Bronchial epithelial cell (primary cell): ENCODE measurements at places on chromosomes 2 and 18.

- no peak for DNase-seq
Measured at GRCh38 chr2:56475191-56475590, 291.4 kb downstream of the CCDC85A start.

GRCh38 chr2:191885650-191886049 lies 38.8 kb upstream of the CAVIN2 start:
- DNase-seq, result no peak

- DNase-seq, result no peak
Measured at GRCh38 chr2:181066333-181066732, 85.9 kb downstream of the UBE2E3 start.

DNA sequence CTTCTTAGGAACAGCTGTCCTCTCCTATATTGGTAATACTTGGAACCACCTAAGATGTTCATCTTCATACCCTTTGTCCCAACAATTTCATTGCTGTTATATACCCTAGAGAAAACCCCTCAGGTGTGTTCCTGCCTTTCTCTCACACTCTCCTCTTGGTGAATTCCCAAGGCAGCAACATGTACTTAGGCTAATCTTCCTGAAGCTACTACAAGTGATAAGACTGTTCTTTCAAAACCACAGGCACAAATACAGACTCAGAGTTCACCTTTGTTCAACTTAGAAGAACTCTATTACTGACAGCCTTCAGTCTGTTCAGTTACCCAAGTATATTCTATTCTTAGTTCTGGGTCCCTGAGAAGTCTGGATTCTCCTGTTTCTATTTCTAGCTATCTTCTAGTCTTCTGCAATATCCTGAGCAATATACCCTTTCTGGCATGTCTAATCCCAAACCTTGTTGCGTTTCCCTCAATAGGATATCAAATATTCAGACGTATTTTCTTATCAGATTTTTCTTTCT lies 247.7 kb upstream of the STON1 start:
- no peak for DNase-seq

GRCh38 chr2:69013142-69013839 lies at the start of gene ANTXR1:
Gene ANTXR1, plus strand, starts transcription at chr2:69013179. Its CDS starts 321 bp downstream, at chr2:69013500.
- peak; percentile 49 for DNase-seq

DNA sequence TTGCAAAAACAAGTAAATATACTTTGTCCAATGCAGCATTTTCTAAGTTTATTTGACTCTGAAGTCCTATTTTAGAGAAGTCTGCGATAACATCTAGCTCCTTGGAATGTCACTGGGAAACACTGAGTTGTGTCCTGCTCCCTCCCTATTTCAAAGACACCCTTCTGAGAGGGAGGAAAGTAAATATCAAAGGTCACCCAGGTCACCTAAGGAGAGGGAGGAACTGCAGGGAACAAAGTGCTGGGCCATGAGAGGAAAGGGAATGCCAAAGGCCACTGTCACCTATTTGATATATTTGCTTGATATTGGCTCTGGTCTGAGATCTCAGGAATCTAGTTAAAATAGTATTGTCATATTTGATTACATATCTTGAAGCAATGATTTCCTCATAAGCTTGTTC lies 201.3 kb downstream of the GCA start:
- no peak for DNase-seq

GRCh38 chr2:226216575-226216974 lies 583.0 kb downstream of the IRS1 start:
- DNase-seq, result no peak

DNA sequence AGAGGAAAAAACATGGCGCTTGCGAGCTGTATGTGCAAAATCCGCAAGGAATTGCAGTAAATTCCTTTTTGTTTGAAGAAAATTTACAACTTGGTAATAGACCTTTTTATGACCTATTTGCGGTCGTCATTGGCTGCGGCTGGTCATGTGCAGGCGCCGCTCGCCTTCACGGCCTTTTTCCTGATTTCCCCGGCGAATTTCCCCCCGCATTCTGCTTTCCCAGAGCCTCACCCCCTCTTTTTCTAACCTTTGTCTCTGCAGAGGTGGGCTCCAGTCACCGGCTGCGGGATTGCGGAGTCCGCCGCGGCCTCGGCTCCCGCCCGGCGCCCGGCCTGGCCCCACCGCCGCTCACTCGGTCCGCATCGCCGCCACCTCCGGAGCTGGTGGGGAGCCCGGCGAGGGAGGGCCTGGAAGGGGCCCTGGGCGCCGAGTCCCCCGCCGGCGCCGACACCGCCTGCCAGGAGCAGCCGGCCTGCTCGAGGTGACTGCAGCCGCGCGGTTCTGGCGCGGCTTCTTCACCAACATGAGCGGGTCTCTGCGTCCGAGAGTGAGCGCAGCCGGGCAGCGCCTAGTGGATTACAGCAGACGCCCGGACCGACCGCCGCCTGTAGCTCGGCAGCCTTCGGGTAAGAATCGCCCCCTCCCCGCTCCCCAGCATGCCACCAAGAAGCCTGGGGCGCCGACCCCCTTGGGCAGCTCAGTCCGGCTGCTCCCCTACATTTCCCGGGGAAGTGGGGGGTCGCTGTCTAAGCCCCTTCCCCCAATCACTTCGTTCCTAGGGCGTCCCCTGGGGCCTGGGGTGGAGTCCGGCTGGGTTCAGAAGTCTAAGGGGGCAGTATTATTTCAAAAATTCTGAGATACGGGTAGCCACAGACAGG lies 7.1 kb downstream of the HOXD8 start:
- DNase-seq, result no peak

- peak; percentile 21 for DNase-seq
Measured at GRCh38 chr2:167294776-167295140, 406.5 kb downstream of the XIRP2 start.

GRCh38 chr2:42800461-42800962 lies 8.1 kb upstream of the HAAO start:
- no peak for DNase-seq

GRCh38 chr2:185255566-185255965 lies 483.0 kb upstream of the FSIP2 start:
- DNase-seq, result peak; percentile 22

- peak; percentile 44 for DNase-seq
Measured at GRCh38 chr2:224038049-224038829, 847 bp downstream of the SERPINE2 start.

DNA sequence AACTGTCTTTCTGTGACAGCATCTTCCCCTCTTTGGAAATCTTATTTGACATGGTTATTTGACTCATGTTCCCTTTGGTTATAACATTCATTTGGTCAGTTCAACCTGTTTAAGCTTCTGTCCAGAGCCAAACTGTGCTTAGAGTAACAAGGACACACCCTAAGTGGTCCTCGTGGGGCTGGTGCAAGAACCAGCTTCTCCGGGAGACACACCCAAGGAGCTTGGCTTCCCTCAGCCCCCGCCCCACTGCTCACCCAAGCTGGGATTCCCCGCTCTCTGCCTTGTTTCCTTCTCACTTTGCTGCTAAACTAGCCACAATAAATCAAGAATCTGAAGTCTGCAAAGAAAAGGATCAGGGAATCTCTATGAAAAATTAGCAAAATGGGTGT lies 1.4 kb downstream of the SCYGR3 start:
- DNase-seq, result peak; percentile 10

- DNase-seq, result peak; percentile 87
Measured at GRCh38 chr18:6994771-6995430, 122.7 kb downstream of the LAMA1 start.

DNA sequence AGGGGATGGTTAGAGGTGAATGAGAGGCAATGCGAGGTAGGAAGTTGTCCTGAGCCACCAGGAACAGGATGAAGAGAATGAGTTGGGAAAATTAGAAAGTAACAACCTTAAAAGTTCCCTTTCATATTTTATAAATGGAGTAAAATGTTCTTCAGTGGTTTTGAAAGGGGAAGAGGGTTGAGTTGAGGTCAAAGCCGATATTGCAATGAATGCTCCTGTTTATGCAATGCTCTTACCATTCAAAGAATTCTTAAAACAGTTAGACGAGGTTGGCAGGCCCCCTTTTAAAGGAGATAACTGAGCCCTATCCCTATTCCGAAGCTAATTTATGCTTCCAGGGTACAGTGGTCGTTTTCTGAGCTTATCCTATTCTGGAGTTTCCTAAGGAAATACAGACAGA lies 2110.3 kb upstream of the CELF4 start:
- DNase-seq, result no peak

DNA sequence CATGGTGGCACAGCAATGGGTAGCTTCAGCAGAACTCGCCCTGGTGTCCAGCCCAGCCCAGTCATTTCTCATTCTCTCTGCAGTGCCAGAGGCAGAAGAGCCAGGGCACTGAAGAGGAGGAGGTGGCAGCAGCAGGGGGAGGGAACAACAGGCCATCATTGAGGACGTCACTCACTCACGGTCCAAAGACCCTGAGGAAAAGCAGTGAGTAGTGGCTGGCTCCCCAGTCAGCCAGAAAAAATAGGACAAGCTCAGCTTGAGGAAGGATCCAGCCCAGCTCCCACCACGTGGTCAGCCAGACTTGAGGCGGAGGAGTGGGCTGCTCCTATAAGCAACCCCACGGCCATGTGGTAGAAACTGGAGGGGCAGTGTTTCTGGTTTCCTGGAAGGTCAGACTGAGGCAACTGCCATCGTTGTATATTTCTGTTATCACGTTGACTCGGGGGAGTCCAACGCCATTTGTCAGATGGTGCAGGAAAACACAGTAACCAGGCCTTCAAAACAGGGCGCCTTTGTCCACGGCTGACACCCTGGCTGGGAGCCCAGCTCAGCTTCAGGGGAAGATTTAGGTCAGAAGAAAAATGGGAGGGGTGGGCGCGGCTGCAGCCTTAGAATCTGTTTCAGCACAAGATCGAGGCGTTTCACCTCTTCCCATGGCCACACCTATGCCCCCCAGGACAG lies 19.0 kb upstream of the TMEM247 start:
- no peak for DNase-seq

DNA sequence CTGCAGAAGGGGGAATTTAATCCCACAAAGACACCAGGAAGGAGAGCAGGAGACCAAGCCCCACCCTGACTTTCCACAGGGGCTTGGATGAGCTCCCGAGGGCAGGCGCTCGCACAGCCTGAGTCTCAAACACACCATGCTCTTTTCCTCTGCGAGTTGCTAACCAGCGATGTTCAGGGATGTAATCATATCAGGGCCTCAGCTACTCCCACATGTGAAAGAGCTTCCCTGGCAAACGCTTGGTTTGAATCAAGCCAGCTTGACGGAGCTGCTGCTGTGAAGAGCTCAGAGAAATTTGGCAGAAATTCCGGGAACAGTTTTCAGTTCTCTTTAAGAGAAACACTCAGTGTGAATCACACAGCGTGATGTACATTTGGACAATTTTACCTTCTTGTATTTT lies 385.8 kb downstream of the GALR1 start:
- no peak for DNase-seq

DNA sequence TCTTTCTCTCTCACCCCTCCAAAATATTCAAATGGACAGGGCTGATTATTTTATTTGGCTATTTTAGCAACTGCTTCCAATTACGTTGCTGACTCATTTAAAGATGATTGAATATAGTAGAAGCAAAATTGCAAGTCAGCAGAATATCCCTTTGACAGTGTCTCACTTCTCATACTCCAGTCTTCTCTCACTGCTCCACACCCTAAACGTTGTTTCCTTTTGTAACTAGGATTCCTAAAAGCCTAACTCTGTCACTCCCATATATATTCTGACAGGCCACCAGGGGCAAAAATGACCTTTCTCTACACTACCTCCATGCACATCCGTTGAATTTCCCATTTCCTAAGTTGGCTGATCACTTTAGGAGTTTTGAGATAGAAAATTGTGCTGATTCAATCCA lies 351.1 kb downstream of the RND3 start:
- DNase-seq, result peak; percentile 39

GRCh38 chr2:192978395-192978794 lies 783.7 kb upstream of the TMEFF2 start:
- DNase-seq, result no peak

- no peak for DNase-seq
Measured at GRCh38 chr2:223952280-223952968, 4.8 kb upstream of the MRPL44 start.

DNA sequence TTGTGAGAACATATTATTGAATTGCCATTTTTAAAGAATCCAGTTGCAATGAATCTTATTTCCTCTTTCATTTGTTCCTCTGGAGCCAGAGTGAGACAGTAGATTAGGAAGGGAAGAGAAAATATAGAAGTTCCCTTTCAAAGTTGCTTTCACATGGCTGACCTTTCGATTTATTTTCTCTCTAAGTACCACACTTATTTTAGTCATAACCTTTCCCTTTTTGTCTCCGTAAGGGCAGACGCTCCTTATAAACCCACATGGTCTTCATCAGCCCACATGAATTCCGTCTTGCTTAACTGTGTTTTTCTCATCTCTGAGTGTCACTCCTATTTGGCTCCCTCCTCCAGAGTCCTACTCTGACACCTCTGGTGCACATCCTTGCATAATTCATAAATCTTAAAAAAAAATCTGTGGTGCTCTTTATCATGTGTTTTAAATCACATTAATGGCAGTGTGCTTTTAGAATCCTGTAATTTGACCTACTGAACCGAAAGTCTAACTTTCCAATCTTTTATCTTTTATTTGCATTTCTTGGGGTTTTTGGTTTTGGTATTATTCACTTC lies 38.5 kb upstream of the ZNF396 start:
- DNase-seq, result no peak

DNA sequence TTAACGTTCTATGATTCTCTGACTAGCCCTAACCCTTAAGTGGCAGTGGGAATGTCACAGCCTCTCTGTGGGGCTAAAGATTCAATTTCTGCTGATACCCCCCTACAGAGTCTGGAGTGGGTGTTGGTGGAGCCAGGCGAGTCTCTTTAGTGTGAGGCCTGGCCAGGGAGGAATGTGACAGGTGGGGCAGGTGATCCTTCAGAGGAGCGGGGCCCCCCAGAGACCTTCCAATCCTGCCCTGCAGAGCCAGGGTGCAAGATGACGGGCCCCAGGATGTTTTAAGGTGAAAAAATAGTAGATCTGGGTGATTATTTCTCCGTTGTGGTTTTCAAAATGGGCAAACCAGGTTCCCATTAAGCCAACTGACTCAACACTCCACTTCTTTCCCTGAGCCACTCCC lies 28.2 kb upstream of the DNMT3A start:
- DNase-seq, result no peak

- DNase-seq, result no peak
Measured at GRCh38 chr18:76654577-76654976, 159.5 kb upstream of the ZNF516 start.

DNA sequence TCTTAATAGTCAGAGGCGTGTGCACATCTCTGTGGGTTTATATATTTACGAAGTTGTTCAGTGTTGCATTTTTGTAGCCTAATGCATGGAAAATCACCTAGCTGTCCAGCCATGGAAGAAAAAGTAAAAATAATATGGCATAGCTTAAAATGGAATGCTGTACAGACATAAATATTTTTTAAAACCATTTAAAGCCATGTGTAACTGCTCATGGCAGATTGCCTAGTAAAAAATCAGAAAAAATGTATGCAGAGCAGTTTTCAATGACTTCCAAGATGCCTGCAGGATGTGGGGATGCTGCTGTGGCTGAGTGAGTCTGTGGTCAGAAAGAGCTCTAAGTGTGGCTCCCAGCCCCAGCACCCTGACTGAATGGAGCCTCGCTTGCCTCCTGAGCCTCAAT lies 64.8 kb upstream of the ALKAL2 start:
- DNase-seq, result no peak

- no peak for DNase-seq
Measured at GRCh38 chr18:79875531-79875919, 75.9 kb downstream of the SLC66A2 start.

DNA sequence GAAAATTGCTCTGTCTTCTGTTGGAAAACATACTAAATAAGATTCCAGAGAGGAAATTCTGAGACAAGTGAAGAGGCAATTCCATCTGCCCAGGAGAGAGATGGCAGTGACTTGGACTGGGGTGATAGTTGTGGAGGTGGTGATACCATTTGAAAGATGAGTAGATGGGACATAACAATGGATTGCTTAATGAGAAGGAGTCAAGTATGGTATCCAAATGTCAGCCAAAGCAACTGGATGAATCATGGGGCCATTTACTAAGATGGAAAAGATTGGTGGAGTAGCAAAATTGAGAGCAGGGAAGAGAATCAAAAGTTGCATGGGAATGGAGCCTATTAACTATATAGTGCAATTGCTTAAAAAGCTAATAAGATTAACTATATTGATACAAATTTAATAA lies 222.1 kb downstream of the ETAA1 start:
- no peak for DNase-seq
